ENCODE measurements at places on chromosomes 16 and 17. TPM values are rescaled to one million over a fixed set of nuclear protein-coding genes. Genes with fewer than 3 reads are reported as not detected.

Gene CMC2
- 144 TPM for total RNA-seq

Gene LPO
- 0.19 TPM for total RNA-seq

Gene CTRB2
- not detected for total RNA-seq

Gene PRSS8
- total RNA-seq = not detected

Gene PDIA2
- not detected for total RNA-seq

Gene PDILT
- total RNA-seq = not detected

Gene KCTD5
- total RNA-seq = 46.9 TPM

Gene ARHGDIG
- not detected for total RNA-seq

GRCh38 chr16:85094176-85094805, 18.0 kb downstream of the CIBAR2 start:
- no peak for DNase-seq

- no peak for DNase-seq
Observed at GRCh38 chr17:394718-395095, 42.1 kb upstream of the RPH3AL start.

DNA sequence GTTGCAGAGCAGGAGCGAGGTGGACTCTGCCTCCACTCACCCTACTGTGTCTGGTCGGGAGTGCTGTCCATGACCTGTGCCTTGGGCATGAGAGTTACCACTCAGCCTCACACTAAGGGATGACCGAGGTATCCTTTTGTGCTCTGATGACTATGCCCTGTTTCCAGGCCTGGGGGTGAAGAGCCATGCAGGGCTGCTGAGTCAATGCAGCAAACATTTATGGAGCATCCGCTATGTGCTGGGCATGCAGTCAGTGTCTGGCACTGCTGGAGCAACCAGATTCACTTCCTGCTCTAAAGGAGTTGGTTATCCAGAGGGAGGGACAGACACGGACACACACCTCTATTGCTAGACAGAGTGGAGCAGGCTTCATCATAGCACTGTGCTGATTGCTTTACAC, 7.6 kb upstream of the HNF1B start:
- no peak for DNase-seq

DNA sequence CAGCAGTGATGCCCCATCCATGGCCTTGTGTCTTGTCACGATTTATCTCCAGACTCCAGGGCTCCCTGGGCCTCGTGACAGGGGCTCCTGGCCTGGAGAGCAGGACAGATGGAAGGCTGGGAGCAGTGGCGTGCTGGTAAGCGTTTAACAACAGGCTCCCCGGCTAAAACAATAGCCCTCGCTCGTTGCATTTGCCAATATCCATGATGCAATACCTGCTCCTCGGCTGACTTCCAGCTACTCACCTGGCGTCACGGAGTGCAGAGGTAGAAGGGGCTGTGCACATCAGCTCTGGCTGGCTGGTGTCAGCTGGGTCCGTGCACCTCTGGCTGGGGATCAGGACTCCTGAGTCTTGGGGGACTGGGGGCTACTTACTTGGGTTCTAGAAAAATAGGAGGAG, 1.5 kb upstream of the BICDL2 start:
- no peak for DNase-seq

DNA sequence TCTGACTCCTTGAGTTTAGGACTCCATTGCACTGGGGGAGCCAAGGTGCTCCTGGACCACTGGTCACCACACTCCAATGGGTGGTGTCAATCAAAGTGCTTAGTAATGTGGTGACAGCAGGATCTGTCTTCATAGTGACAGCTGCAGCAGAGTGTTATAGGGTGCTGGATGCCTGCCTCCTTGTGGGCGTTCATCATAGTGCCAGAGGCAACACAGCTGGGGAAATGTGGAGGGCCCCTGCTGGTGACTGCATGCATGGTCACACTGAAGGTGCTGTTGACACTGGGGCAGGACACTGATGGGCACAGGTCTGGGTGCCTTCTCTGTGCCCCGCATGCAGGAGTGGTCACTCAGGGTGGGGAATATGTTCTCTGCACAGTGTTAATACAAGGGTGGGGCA, 177.5 kb upstream of the CDH8 start:
- no peak for DNase-seq

- no peak for DNase-seq
Observed at GRCh38 chr16:56269811-56270684, 78.8 kb downstream of the GNAO1 start.

DNA sequence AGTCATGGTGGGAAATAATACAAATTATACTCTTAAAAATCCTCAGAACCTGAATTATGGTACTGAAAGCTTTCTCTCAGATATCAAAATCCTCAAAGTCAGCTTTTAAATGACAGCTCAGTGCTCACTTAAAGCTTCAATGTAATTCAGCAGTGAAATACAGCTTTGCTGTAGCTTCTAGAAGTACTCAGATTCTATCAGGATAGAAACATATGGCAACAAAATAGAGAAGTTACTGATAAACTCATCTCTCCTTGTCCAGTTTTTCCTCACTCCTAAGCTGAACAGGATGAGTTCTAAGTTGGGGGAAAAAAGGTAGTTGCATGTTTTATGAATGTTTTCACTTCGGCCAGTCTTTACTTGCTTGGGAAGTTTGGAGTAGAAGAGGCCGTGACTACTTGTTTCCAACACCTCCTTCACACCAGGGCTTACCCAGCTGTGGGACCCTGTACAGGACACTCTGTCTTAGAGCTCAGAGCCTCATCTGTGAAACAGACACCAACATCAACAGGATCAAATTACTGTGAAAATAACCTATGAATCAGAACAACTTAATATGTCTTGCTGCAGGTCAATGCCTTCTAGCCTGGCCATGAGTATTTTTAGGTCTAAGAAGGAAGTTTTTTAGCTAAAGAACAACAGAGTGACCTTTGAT, 30.2 kb downstream of the OGFOD1 start:
- no peak for DNase-seq
